ENCODE measurements at places on chromosomes 7 and 10.

GRCh38 chr10:102814453-102814871 is 22.8 kb downstream of the CYP17A1 start:
- DNase-seq, result no peak

GRCh38 chr10:125035136-125035535 is 93.2 kb downstream of the ZRANB1 start:
- DNase-seq, result no peak

DNA sequence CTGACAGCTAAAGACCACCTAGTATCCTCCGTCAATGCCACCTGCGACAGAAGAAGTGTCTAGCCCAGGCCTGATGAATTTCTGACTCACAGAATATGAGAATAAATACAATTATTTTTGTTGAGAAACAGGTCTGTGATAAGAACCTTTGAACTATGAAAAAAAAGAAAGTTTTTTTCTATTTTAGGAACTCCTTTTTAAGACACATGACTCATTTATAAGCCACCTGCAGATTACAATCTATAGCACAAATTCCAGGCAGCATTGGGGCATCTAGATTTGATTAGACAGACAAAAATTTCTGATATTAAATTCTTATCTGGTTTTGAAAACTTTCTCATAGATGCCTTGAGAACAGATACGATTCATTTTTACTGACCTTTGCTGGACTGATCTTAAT is 256.7 kb upstream of the LYZL1 start:
- DNase-seq, result no peak

DNA sequence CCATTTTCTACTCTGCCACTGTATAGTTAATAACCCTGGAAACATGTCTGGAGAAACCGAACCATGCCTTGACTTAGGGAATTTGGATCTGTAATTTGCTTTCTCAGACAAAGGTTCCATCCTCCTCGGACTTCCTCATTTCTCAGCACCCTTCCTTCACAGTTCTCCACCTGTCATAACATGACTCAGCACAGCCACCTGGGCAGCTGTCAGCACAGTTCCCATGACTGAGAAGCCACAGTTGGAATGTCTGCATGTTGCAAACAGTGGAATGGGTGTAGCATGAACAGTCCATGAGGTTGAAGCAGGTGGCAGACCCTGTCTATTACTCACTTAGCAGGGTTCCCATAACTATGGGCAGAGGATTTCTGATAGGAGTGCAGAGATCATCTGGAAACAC is 634 bp upstream of the OR9A4 start:
- DNase-seq, result no peak

DNA sequence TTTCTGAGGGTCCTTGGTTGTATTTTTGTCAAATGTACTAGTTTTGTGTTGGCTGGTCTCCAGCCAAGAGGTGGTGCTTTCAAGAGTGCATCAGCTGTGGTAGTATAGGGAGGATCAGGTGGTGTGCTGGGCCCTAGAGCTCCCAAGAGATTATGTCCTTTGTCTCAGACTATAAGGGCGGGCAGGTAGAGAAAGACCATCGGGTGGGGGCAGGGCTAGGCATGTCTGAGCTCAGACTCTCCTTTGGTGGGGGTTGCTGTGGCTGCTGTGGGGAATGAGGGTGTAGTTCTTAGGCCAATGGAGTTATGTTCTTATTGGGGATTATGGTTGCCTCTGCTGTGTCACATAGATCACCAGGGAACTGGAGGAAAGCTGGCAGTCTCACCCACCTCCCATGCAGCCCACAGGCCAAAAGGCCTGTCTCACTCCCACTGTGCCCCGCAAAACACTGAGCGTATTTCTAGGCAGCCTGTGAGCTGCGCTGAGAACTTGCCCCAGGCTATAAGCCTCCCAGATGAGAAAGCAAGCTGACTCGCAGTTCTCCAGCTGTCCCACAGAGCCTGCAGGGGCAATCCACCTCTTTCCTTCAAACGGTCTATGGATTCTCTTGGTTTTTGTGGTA is 1066.7 kb downstream of the GRM8 start:
- no peak for DNase-seq

- no peak for DNase-seq
Observed at GRCh38 chr7:41315764-41316163, 387.1 kb downstream of the INHBA start.

GRCh38 chr10:127450644-127451043 is 98.5 kb upstream of the NPS start:
- no peak for DNase-seq

- DNase-seq, result no peak
Observed at GRCh38 chr7:741850-742249, 14.8 kb upstream of the PRKAR1B start.

DNA sequence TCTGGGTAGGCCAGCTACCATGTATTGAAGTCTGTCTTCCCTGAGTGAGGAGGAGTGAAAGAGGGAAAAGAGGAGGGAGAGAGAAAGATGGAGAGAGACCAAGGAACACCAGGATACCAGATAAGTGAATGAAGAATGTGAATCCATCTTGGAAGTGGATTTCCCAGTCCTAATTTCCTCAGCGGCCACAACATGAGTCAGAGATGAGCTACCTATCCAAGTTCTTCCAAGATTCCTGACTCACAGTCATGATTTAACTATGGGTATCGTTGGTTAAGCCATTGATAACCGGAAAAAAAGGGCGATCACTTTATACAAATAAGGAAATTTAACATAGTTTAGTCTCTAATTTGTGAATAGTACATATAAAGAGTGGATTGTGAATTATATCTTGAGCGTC is 561.8 kb downstream of the ATRNL1 start:
- DNase-seq, result no peak

DNA sequence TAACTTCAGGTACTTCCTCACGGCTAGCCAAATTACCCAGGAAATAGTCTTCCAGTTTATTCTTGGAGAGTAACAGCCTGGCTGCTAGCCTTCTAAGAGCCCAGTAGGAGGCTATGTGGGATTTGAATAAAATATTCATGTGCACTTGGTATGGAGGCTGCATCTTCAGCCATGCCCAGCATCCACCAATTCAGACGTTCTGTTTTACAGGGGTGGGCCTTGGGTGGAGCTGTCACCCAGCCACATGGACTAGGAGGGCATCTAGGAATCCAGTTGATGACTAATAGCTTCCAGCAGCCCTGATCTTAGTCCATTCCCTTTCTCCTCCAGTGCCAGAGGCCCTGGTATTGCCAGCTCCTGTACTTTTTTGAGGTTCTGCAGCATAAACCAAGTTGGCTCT is 66.3 kb upstream of the ZRANB1 start:
- DNase-seq, result no peak

DNA sequence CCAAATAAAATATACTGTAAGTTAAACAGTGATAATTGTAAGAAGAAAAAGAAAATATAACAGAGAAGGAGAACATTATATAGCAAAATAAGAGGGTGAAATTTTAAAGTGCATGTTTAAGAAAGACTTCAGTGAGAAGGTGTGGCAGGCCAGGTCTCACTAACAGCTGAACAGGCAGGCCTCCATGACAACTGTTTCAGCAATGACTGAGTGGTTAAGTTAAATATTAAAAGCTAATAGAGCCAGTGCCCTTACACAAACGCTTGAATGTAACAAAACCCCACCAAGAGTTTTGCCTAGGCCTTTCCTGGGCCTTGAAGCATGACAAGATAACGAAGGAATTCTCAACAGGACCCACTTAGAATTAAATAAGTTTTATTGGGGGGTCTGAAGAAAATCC is 32.6 kb downstream of the CFAP43 start:
- DNase-seq, result no peak

GRCh38 chr10:83119346-83119745 is 1020.0 kb upstream of the GHITM start:
- no peak for DNase-seq

Measured in activated CD4-positive, alpha-beta T cell treated with anti-CD3 and anti-CD28 coated beads, Interleukin-2, amount 50 U/mL, for 16 hours (primary cell).